Uterus (tissue), 4 donors: ENCODE measurements at places on chromosomes 1 and 21. TPM values are rescaled to one million over a fixed set of nuclear protein-coding genes. Genes with fewer than 3 reads are reported as not detected.

REN gene
- 9.4 TPM for total RNA-seq

EFNA1 gene
- 58.5 TPM for total RNA-seq

DNA sequence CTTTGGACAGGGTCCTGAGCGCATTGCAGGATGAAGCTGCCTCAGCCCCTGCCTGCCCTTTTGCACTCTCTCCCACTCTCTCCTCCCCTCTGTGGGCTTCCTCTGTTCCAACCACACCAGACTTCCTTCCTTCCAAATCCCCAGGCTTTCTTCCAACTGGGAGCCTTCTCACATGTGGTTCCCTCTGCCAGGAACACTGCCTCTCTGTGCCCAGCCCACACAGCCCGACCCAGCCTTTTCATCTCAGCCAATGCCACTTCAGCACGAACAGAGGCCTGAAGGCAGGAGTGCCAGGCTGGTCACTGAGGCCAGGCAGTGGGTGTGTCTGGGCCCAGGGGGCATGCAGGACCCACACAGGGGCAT, 5.9 kb downstream of the SELENON start:
- no peaks in the 10 kb centered on the region for H3K27me3 ChIP-seq
- H3K27ac ChIP-seq, result peak overlapping the region; percentile 53
- no peak overlapping the region for H3K4me3 ChIP-seq
- no peaks in the 10 kb centered on the region for H3K36me3 ChIP-seq

GRCh38 chr1:166884040-166884642, 8.1 kb upstream of the TADA1 start:
- H3K27me3 ChIP-seq, result no peaks in the 10 kb centered on the region
- no peak overlapping the region for H3K27ac ChIP-seq
- peak; percentile 60 for DNase-seq
- no peak overlapping the region for H3K4me3 ChIP-seq
